Progenitor cell of endocrine pancreas (in vitro differentiated cells): ENCODE measurements at places on chromosomes 12 and 14.

GRCh38 chr12:118714500-118714899 lies 266.8 kb upstream of the SRRM4 start:
- DNase-seq, result no peak

DNA sequence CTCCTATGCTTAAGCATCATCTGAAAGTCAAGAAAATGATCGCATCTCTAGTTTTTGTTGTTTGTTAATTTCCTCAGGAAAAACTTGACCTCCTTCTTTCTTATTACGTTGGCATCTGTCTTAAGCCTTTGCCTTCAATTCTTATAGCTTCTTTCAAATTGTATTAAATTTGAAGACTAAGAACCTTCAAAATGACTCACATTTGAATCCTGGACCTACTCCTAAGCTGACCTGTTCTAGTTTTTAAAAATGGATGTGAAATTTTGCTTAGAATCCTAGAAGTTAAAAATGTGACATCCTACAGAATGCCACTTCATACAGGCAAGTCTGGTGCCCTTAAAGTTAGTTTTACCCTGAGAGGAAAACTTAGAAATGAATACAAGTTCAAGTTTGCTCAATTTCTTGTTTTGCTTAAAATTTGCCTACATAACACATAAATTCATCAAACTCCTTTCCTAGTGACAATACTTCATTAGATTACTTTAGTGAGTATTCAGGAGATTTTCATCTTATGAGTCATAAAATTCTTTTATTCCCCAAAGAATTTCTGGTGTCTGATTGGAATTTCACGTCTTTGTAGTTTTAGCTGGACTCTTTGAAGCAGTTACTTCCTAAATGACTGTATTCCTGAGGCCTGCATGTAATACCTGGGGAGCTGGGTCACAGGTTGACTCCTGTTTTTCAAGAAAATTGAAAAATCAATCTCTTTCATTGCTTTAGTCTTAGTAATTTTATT lies 152.3 kb downstream of the MSRB3 start:
- DNase-seq, result no peak

DNA sequence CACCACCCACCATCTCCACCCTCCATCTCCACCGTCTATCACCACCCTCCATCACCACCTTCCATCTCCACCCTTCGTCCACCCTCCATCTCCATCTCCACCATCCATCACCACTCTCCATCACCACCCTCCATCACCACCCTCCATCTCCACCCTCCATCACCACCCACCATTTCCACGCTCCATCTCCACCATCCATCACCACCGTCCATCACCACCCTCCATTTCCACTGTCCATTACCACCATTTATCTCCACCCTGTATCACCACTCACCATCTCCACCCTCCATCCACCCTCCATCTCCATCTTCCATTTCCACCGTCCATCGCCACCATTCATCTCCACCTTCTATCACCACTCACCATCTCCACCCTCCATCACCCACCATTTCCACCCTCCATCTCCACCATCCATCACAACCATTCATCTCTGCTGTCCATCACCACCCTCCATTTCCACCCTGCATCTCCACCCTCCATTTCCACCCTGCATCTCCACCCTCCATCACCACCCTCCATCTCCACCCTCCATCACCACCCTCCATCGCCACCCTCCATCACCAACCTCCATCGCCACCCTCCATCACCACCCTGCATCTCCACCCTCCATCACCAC lies 6.1 kb upstream of the CEP170B start:
- DNase-seq, result no peak

DNA sequence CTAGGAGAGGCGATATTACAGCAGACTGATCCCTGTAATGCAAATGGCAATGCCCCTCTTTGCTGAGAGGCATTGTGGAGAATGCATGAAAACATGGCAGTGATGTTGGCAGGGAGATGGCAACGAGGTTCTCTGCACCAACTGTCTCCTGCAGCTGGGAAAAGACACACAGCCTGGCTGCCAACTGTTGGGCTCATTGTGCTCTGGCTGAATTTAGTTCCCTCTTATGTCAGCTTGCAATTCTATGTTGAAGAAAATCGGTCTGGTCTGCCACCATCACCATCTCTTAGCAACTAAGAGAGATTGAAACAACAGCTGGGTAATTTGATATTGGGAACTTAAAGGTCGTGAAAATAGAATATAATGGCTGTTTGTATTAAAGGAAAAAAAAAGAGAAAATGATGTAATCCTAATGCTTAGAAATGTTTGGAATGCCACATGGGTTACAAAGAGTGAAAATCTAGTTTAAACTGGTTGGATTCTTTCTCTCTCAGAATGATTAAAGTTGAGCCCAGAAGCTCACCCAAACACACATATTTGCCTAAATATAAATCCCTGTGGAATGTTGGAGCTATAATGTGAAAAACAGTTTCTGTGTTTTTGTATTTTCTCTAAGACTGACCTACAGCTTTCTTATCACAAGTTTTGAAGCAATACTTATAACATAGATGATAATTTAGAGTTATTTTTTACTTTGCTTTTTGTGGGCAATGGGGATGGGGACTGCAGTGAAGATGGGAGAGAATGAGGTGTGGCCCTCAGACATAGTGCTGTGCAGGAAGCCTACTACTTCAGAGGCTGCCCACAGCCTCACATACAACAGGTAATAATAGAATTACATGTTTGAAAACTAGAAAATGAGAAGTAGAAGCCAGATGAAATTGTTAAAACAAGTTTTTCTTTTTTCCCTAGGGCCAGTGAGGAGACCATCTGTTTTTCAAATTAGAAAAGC lies 143.7 kb downstream of the AKAP6 start:
- DNase-seq, result no peak

DNA sequence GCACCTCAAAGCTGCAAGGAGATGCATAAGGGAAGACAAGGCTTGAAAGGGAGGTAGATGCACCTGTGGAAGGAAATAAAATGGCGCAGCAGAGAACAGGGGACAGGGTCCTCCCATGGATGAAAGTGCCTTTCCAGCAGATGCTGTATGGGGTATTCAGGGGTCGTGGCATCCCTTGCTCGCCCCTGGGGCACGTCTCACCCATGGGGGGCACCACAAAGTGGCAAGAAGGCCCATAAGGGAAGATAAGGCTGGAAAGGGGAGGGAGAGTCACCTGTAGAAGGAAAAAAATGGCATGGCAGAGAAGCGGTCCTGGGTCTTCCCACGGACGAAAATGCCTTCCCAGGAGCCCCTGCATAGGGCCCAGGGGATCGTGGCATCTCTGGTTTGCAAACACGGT lies 265.1 kb downstream of the ALG10 start:
- peak; percentile 9 for DNase-seq

GRCh38 chr12:116687888-116688287 lies 50.0 kb downstream of the SPRING1 start:
- DNase-seq, result no peak
